ENCODE measurements at places on chromosomes 16 and 17.

DNA sequence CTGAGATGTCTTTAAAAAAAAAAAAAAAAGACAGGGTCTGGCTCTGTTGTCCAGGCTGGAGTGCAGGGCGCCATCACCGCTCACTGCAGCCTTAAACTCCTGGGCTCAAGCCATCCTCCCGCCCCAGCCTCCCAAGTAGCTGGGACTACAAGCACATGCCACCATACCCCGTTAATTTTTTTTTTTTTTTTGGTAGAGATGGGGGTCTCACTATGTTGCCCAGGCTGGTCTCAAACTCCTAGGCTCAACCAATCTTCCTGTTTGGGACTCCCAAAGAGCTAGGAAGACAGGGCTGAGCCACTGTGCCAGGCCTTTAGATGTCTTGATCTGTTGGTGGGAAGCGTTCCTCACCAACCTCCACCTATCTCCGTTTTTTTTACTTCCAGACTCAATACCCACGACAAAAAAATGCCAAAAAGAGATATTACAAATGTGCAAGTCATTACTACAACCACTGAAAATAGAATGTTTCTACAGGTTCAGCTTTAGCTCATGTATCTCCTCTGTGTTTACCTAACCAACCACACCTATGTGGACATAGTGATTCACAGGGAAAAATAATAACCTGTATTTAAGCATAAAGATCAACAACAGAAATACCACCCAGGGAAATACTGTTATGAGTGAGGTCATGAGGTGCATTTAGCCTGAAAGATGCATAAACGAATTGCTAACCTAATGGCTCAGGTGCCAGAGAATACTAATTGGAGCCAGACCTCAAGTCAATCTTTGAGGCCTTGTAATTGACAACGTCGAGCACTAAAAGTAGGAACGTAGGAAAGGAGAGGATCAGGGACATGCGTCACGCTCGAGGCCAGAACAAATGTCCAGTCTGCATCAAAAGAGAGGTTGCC lies 22.6 kb downstream of the NACA2 start:
- DNase-seq, result no peak

- no peak for DNase-seq
Observed at GRCh38 chr17:1912146-1912545, 82.3 kb downstream of the RPA1 start.

DNA sequence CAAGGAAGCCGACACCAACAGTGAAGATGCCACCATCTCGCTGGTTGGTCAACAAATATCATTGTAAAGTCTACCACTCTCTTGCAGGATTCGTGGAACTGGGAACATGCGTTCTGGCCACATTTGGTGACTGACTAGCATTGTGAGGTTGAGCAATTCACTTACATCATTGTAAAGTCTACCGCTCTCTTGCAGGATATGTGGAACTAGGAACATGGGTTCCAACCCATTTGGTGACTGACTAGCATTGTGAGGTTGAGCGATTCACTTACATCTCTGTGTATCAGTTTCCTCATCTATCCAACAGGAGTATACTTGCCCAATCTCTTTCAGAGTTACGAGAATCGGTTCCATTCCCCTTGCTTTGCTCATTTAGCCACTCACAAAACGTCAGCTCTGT lies 42.6 kb upstream of the RPH3AL start:
- DNase-seq, result no peak

- DNase-seq, result no peak
Observed at GRCh38 chr17:73478768-73479424, 165.3 kb downstream of the SDK2 start.

GRCh38 chr16:86584726-86585721 lies 6.7 kb downstream of the FOXL1 start:
- no peak for DNase-seq

- no peak for DNase-seq
Observed at GRCh38 chr16:78045865-78046581, 23.7 kb downstream of the CLEC3A start.

- DNase-seq, result peak; percentile 12
Observed at GRCh38 chr16:75420987-75421819, 12.1 kb downstream of the CFDP1 start.

DNA sequence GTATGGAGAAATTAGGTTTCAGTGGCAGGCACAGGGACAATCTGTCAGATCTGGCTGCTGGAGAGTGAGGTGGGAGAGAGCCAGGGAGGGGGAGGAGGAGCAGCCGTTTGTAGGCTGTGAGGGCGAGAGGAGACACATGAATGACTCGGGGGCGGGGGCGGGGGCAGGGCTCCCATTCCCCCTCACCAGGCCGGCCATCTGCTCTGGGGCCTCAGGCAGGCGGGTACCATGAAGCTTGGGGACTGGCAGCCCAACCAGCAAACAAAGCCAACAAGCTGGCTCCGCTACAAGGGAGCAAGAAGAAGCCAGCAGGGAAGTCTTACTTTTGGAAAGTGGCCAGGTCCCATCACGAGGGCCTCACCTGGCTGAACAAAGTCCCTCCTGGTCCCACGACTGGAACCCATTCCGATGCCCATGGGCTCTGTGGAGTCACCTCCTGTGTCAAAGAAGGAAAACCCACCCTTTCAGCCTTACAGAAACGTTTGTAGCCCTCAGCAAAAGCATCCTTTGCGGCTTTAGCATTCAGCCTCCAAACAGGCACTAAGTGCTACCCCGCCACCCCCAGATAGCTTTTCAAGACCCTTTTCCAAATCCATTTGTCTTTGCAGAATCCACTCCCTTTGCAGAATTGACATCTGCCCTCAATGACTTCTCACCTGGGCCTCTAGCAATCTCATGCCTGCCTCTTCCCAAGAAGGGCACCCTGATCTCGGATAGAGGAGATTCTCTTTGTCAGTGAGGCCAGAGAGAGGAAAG lies 9.2 kb upstream of the SSTR2 start:
- no peak for DNase-seq

DNA sequence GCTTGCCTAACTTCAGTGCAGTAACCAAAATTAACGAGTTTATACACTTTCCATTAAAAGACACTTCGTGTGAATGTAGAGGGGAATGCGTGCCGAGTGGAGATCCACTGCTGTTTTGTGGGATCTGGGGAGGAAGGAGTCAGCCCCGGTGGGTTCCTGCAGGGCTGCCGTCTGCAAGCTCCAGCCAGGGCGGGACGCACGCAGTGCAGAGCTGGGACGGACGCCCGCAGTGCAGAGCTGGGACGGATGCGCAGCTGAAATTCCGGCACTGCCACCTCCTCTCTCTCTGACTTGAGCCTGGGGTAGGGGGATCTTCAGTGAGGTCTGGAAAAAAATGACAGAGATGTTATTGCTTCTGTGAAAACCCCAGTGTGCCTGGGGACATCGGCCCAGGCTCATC lies 16.5 kb upstream of the ZC3H18 start:
- no peak for DNase-seq

- no peak for DNase-seq
Observed at GRCh38 chr16:65665586-65665985, 543.7 kb upstream of the CDH11 start.

DNA sequence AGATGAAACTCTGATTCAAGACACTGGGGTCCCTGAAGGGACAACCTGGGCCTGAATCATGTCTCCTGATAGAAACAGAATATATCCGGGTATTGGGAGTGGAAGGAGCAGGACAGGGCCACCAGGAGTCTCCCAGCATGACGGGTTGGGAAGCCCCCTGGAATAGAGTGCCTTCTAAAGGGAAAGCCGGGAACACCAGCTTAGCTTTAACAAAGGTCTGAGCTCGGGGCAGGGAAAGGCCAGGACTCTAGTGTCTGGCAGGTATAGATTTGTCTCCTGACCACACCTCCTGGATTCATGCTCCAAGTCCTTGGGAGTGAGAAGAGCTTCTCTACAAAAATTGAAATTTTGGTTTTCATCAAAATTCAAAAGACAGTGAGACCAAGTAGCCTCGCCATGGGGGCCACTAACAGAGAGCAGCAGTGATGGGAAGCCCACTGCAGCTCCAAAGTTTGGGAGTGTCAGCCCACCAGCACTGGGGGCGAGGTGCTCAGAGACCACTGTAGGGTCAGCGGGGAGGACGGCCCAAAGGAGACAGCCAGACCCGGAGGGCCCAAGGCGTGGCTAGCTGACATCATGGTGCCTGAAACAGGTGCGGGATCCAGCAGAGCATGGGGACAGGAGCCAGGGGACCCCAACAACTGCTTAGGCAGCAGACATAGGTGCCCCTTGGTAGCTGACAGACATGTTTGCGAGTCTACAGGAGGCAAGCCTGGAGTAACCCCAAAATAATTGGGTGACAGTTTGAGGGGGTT lies 81.0 kb downstream of the C16orf78 start:
- no peak for DNase-seq

GRCh38 chr17:81295031-81295675 lies at the start of gene SLC38A10:
TSS of gene SLC38A10 (minus strand) at chr17:81295307. CDS start at chr17:81294921, 386 bp downstream.
- DNase-seq, result peak; percentile 91

- no peak for DNase-seq
Observed at GRCh38 chr17:43713494-43714162, 45.0 kb downstream of the SOST start.

- DNase-seq, result no peak
Observed at GRCh38 chr17:30720013-30720471, 104.5 kb downstream of the CRLF3 start.

GRCh38 chr17:29562615-29563014 lies 4.2 kb downstream of the ABHD15 start:
- no peak for DNase-seq

DNA sequence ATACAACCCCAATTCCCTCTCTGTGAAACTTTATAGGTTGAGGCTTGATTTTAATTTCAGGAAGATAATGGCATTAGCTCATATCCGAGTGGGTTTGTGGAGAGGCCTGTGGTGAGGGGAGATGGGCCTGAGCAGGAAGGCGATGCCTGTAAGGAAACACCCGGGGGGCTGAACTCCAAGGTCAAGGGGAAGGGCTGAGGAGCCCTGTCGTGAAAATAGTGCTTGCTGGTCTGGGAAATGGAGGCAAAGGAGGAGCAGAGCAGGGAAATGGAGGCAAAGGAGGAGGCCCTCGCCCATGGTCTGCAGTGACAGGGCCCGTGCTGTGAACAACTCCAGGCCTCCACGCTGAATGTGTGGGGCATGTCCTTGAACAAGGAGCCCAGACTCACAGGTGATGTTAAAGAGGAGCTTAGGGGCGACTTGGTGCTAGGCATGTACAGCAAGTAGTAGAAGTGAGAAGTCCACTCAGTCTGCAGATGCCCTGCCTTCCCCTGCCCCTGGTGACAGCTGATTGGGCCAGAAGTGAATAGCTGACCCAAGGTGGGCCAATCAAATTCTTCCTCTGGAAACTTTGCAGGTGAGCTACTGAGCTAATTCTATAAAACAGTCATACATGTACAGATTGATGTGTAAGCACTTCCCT lies 38.1 kb downstream of the MRPS23 start:
- no peak for DNase-seq

DNA sequence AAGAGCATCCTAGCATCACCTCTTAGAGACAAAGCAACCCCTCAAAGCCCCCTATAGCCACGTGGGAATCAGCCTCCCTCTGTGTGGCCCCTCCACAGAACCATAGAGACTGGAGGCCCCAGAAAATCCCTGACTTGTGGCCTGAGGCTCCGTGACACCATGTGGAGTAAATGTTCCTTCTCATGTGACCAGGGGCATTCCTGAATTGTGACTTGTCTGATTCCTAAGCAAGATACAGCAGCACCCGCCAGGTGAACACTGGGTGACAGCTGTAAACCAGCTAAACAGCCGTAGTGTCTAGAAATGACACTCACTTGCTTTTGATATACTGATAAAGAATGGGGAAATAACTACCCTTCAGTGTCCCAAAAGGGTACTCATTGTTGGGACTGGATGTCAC lies 79.0 kb downstream of the DYNLRB2 start:
- no peak for DNase-seq

DNA sequence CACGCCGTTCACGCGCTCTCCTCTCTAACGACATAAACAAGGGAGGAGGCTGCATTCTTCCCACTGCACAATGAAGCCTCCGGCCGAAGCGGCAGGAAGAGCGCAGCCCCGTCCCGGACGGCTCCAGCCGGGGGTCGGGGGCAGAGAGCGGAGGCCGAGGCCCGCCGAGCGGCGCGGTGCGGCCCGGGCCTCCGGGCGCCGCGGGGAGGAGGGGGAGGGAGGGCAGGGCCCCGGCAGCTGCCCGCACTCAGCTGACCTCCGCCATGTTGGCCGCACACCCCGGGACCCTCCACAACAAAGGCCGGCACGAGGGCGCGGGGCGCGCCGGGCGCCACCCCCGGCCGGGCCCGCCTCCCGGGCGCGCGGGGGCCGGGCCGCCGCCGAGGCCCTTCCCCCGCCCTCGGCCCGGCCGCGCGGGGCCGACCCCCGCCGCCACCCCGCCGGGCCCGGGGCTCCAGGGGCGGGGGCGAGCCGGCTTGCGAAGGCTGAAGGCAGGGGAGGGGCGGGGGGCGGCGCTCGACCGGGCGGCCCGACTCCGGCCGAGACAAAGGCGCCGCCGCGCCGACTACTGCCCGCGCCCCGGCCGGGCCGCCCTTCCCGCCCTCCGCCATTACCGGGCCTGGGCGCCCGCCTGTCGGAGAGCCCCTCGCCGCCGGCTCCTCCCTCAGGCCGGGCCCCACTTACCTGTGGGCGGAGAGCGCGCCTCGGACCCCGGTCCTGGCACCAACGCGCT lies 527 bp downstream of the SIAH1 start:
- no peak for DNase-seq

DNA sequence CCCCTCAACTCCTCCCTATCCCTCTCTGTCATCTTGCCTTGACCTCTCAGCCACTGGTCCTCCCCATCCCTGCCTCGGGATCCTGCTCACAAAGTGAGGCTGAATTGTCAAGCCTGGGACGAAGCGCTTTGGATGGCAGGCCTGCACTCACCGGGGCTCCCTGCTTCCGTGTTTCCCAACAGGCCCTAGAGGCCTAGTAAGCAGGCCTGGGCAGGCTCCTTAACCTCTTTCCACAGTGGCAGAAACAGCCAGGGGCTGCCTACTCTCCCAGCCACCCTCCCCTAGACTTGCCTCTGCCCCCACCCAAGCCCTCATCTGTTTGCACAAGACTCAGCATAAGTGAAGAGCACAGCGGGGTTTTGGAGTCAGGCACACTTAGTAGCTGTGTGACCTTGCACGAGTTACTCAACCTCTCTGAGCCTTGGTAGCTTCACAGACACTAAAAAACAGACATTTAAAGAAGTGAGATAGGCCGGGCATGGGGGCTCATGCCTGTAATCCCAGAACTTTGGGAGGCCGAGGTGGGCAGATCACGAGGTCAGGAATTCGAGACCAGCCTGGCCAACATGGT lies 5.0 kb upstream of the FADS6 start:
- no peak for DNase-seq

DNA sequence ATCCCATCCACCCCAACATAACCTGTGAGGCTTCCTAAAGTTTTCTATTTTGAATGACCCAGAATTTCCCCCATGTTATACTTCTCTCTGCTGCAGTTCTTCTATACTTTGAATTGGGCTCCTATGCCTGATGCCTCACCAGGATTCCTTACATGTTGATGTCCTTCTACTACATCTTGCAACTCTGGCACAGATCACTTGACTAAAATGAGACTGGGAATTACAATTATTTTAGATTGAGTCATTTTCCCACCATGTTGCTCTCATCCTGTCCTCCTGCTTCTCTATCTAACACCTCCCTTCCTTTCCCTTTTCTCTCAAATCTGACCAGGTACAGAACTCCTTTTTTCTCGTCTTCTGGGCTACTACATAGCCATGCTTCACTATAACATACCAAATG lies 314.0 kb upstream of the KCNJ16 start:
- no peak for DNase-seq

All from stimulated activated CD4-positive, alpha-beta T cell treated with anti-CD3 and anti-CD28 coated beads, Interleukin-12 subunit alpha, Interleukin-12 subunit beta, amount 100 ng/mL, for 24 hours (primary cell).